ENCODE measurements at places on chromosomes 6 and 20.

DNA sequence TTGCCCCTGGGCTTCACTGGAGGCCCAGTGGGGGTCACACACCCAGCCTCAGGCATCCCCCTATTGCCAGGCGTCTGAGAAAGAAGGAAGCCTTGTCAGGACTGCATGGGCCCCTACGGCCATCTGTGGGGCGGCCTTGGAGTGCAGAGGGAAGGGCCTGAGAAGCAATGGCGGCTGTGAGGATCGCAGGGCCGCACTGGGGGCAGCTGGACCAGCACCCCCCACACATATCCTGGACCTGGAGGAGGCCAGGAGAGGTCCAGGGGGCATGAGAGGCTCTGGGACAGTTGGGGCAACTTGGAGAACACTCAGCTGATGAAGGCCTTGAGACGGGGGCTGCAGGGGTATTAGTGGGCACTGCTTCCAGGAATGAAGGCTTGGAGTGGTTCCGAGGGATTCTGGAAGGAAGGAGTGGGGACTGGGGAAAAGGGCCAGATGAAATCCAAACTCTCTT, 16.5 kb downstream of the MDFI start:
- no peak for DNase-seq

- no peak for DNase-seq
Measured at GRCh38 chr20:11436113-11436905, 481.4 kb upstream of the BTBD3 start.

DNA sequence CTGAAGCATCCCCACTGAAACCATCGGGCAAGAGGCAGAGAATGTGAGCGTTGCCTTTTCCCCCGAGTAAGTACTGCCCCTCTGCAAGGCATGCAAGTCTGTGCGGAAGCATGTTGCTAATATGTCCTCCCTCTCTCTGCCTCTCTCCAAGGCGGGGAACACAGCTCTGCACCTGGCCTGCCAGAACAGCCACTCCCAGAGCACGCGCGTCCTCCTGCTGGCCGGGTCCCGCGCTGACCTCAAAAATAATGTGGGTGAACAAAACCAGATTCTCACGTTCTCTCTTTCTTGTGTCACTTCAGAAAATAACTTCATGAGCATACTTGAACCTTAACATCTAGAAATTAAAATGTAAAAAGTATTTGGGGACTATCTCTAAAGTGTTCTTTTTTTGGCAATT, 26.4 kb downstream of the LYRM2 start:
- no peak for DNase-seq

DNA sequence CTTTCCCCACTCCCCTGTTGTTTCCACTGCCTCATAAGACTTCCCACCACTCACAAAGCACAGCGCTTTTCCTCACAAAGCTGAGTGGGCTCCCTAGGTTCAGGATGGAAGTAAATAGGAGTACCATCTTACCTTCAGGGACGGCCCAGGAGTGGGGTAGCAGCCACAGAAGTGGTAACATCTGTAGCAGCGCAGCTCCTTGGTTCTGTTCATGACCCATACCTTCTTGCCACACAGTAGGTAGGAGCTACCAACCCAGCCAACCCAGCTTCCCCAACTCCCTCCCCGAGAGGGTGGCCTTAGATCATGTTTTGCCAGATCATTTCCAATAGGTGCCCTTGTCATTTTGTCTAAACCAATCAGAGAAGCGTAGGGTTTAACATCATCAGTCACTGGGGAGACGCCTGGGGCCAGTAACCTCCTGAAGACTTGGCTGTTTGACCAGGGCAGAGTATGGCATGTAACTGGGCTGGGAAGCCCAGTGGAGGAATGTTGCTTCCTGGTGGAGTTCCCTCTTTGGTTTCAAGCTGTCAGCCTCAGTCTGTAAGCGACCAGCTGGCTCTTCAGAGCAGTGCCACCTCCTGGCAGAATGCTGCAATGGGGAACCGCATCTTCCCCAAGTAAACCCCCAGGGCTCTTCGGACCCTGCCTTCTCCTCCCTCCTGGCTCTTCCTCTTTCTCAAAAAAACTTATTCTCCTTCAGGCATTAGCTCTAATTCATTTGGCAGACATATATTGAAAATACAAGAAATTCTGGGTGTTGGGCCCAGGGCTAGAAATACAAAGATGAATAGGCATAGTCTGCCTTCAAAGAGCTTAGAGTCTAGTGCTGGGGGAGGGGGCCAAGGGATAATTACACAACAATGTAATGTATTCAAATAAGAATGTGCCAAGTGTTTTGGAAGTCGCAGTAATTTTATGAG, at the start of gene HLA-DMA:
Gene HLA-DMA, minus strand, starts transcription at position 281 of the 923 bp plus-strand sequence. Its CDS starts 61 bp downstream, at position 220.
- peak; percentile 5 for DNase-seq

DNA sequence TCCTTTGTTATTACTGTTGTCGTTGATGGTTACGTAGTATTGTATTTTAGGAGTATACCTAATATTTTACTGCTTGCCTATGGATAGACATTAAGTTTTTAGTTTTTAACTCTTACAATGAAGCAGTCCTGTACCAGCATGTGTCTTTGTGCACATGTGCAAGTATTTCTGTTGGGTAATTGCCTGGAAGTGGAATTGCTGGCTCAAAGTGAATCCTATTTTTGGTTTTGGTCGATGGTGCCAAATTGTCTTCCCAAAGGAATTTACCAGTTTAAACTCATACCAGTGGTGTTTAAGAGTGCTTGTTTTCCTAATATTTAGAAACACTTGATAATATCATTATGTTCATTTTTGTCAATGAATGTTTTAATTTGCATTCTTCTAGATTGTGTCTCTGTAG, 75.5 kb downstream of the ANKS1A start:
- DNase-seq: no peak

GRCh38 chr6:148307405-148307804, 35.2 kb upstream of the SASH1 start:
- DNase-seq: no peak

DNA sequence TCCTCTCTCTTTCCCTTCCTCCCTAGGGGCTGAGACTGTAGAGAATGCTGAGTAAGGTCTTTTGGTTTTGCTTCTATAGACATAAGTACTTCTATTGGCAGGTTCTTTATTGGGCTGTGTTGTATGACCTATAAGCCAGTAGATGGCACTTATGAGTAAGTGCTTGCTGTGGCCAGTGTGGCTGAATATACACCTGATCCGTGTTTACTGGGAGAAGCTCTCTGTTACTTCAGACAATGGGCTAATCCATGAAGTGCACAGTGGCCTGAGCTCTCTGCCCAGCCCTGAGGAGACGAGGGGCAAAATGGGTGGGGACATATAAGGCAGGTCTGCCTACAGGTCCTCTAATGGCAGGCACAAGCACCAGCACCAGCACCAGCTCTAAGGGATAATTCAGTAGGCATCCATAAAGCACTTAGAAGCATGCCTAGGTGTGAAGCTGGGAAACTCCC, 610.3 kb downstream of the RNF144B start:
- no peak for DNase-seq

GRCh38 chr6:75892384-75892783, 143.3 kb downstream of the MYO6 start:
- no peak for DNase-seq

DNA sequence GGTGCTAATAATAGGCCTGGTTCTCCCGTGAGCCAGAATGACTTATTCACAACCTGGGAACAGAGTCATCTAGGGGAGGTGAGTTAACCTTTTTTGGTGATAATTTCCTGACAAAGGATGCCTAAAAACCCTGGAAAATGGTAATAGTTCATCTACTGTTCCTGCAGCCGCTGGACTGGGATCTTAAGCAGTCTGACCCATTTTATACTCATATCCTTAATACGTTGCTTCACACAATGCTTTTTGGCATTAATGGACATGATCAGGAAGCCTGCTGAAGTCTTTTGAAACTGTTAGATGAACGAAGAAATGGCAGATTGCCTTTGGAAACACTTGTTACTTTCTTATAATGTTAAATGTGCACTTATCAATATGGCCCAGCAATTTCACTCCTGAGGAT, 81.9 kb upstream of the BMP2 start:
- no peak for DNase-seq

GRCh38 chr6:12012558-12013306, 620 bp downstream of the HIVEP1 start:
- peak; percentile 22 for DNase-seq

GRCh38 chr20:21228511-21228910, 74.6 kb upstream of the XRN2 start:
- DNase-seq: no peak

GRCh38 chr20:35304956-35305355, 12.7 kb upstream of the FAM83C start:
- DNase-seq: no peak

All from NCI-H345 (cell line).